Pancreas (tissue), 10 donors: ENCODE measurements at places on chromosomes 2 and 18. TPM values are rescaled to one million over a fixed set of nuclear protein-coding genes. Genes with fewer than 3 reads are reported as not detected.

- no peak for DNase-seq
Observed at GRCh38 chr2:173657996-173658717, 303.5 kb downstream of the CDCA7 start.

DNA sequence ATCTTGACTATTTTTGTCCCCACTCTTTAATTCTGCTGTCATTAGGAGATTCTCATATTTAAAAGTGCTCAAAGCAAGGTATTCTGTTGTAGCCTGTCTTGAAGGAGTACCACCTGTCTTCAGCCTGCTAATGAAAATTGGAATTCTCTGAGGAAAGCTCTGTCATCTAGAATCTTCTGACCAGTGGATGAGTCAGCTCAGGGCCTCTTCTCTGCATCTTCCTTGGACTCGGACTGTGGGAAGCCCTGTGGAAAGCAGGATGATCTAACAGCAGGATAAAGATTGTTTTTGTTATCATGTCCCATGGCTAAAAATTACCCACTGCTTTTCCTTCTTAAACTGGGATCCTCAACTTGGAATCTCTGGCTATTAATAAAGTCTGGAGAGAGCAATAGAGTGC is 18.7 kb upstream of the TMEM200C start:
- DNase-seq, result no peak

DNA sequence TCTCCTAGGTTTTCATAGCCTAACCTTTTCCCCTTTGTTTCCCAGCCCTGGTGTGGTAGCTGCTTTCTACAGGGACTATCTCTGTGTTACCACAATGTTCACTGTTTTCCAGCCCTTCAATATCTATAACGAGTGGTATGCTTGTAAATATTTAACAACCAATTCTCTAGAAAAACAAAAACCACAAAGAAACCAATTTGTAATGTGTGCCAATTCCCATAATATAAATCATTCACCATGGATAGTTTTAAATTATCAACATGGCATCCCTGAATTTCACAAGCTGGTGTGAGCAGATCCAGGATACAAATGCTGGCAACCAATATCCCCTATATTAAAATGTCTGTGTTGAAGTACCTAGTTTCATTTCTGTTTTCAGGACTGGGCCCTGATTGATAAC is 207.5 kb upstream of the FBXO11 start:
- no peak for DNase-seq

DNA sequence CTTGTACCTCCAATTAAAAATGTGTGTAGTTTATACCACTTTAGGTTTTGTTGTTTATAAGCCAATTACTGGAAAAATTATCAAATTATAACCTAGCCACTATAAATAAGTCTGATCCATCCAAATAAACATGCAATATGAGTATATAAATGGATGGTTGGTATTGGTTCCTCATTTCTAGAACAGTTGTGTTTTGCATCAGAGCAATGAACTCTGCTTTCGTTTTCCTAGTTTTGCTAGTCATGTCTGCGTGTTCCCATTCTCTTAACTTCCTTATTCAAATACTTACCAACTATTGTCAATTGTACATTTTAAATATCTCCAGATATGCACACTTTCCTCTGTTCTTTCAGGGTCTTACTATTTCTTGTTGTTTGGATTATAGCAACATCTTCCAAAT is 641.7 kb downstream of the NR4A2 start:
- no peak for DNase-seq

DNA sequence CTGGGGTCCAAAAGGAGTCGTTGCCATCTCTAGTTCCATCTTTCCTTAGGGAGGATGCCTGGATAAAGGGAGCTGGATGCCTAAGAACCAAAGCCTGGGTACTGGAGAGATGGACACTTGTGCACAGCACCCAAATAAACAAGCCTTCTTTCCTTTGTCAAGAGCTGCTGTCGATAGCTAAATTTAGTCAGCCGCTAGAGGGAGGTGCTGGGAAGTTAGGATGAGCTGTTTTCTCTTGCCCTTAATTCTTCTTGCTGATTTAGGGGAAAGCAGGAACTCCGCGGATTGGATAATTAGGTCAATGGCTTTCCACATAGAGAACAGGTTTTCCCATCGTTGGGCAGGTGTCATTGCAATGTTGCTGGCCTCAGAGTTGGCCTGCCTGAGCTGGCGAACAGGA is 30.9 kb upstream of the SERPINB12 start:
- DNase-seq, result no peak

- no peak for DNase-seq
Observed at GRCh38 chr2:226909126-226909525, 73.3 kb downstream of the RHBDD1 start.

GRCh38 chr2:155190342-155190741 is 491.8 kb downstream of the KCNJ3 start:
- no peak for DNase-seq

DNA sequence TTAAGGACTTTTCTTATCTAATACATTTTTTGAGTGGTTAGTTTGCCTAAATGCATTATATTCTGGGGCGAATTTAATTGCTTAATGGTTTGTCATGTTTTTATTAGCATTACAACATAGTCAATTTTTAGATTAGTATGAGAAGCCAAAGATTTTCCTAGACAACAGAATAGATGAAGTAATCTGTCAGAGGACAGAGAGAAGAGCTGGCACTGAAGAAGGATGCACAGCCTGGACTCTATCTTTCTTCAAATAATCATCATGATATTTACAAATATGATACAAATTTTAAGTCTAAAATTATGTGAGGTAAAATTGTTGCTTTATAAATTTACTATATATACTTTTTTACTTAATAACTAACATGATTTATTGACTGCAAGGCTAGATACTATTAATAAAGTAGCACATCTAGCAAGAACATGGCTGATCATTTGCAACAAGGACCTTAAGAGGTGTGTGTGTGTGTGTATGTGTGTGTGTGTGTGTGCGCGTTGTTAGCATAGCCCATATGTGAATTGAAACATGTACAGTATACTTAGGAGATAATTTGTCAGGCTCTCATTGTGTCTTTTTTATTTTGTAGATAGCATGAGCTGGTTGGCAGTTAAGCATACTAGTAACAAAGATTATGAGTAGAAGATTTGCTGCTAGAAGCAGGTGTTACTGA is 752.2 kb downstream of the DCDC2C start:
- no peak for DNase-seq

GRCh38 chr2:223316342-223316741 is 264.4 kb downstream of the KCNE4 start:
- no peak for DNase-seq

DNA sequence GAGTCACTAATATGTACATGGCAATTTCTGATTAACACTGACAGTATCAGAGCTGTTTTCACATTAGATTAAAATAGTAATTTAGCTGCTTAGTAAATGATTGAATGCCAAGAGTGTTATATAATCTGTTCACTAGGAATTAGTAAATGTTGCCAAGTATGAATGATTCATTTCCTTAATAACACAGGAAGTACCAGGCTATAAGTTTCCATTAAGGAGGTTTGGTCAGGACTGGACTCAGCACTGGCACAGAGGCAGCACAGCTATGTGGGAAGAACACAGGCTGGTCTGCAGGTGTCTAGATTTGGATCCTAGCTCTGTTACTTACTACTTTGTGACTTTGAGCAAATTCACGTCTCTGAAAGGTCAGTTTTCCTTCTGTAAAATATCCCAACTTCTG is 97.2 kb downstream of the TDRD15 start:
- peak; percentile 54 for DNase-seq

- no peak for DNase-seq
Observed at GRCh38 chr2:33284287-33284686, 192.2 kb upstream of the RASGRP3 start.

- no peak for DNase-seq
Observed at GRCh38 chr2:177882501-177882900, 190.1 kb downstream of the PDE11A start.

DNA sequence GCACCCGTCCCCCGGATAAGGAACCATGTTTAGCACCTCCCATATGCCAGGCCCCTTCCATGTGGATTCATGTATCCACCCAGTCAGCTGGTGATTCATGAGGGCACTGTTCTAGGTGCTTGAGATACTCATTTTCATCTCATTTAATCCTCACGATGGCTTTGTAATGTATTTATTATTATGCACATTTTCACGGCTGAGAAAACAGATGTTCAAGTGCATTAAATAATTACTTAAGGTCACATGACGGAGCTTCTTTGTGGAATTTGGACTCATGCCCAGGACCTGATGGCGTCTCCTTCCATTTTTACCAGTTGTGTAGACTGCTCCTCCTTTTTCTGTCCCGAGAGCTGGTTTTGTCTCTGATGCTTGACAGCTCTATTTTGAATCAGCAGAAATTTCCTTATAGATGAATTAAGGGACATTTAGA is 72.2 kb upstream of the RBM44 start:
- peak; percentile 53 for DNase-seq

- DNase-seq, result no peak
Observed at GRCh38 chr18:3218819-3219218, 949 bp downstream of the MYOM1 start.

DNA sequence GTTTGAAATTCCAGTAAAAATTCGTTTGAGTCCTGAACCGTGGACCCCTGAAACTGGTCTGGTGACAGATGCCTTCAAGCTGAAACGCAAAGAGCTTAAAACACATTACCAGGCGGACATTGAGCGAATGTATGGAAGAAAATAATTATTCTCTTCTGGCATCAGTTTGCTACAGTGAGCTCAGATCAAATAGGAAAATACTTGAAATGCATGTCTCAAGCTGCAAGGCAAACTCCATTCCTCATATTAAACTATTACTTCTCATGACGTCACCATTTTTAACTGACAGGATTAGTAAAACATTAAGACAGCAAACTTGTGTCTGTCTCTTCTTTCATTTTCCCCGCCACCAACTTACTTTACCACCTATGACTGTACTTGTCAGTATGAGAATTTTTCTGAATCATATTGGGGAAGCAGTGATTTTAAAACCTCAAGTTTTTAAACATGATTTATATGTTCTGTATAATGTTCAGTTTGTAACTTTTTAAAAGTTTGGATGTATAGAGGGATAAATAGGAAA is 80.7 kb downstream of the ACSL3 start:
- DNase-seq, result no peak

DNA sequence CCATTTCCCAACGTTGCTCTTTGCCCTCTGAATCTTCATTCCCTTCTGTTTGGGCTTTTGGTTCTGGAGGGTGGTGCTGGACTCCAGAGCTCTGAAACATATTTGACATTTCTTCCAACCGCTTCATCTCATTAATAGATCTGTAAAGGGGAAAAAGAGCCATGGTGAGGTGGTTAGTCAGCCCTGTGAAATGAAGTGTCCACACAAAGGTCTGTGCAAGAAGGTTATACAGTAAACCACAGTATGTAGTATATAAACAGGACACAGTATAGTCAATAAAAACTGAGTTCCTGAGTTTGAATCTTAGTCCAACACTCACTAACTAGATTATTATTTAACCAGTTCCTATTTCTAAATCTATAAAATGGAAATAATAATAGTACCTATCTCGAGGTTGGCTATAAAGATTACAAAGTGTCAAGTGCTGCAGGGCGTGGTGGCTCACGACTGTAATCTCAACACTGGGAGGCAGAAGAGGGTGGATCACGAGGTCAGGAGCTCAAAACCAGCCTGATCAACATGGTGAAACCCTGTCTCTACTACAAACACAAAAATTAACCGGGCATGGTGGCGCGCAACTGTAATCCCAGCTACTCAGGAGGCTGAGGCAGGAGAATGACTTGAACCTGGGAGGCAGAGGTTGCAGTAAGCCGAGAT is 13.1 kb downstream of the STARD7 start:
- no peak for DNase-seq

GRCh38 chr18:79366177-79367094 is 29.3 kb upstream of the NFATC1 start:
- no peak for DNase-seq

GRCh38 chr18:47557160-47557559 is 305.7 kb upstream of the SKOR2 start:
- no peak for DNase-seq

DNA sequence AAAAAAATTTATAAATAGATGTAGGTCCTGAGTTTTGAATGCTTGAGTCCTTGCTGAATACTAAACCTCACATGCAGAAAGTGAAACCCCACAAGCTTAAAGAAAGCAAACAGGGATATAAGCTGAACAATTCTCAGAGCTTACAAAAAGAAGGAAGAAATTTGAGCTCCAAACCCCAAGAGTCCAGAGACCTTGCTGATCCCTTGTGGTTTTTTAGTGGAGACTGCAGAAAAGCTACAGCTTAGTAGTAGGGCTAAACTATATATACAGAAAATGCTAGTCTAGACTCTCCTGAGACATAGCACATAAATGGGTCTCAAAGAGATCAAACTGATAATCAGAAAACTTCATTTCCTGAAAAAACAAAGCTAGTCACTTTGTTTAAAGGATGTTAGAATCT is 1548.1 kb upstream of the ZEB2 start:
- DNase-seq, result no peak

DNA sequence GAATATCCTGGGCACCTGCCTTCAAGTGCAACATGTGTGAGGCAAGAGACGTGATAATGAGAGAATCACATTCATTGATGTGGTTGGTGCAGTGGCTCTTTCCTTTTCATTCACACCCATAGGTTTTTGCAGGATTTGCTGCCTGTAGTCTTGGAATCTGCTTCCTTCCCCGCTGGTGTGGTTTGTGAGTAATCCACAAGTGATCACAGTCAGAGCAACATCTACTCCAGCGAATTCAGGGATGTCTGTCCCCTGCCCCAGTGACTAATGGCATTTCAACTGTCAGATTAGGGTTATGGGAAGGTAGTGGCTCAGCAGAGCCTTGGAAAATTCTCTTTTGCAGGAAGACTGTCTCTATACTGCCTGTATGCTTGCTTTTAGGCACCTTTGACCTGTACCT is 225.5 kb upstream of the RBMS1 start:
- DNase-seq, result no peak

DNA sequence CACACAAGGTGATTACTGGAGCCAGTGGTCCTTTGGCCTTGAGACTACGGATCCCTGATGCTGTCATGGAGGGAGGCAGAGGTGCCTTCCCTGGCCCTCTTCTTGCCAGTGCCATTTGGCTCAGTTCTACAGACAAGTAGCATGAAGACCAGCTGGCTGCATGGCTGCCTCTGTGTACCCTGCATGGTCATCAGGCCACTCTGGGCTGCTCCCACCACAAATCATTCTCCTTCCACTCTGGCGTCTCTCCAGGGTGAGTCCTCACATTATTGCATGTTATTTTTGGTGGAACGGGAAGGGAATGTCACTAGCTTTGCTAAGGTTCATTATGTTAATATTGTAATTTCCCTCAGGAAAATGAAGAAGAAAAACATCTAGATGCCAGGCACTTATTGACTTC is 229.8 kb downstream of the VAPA start:
- DNase-seq, result no peak

- no peak for DNase-seq
Observed at GRCh38 chr2:157262248-157262647, 4.7 kb downstream of the GALNT5 start.

GRCh38 chr2:57906152-57906732 is 140.4 kb upstream of the VRK2 start:
- no peak for DNase-seq

- no peak for DNase-seq
Observed at GRCh38 chr2:197152451-197153228, 157.9 kb downstream of the ANKRD44 start.

Gene LRRC30
- not detected for total RNA-seq

Gene RHBDD1
- 19.1 TPM for total RNA-seq

Gene C2orf74
- total RNA-seq, result 9.5 TPM

Gene CXXC1
- total RNA-seq, result 56.2 TPM

Gene FBXO11
- 27.3 TPM for total RNA-seq

Gene BCS1L
- total RNA-seq, result 24.4 TPM

Gene TWIST2
- 0.31 TPM for total RNA-seq

Gene CHAC2
- total RNA-seq, result 1.00 TPM

Gene FANCL
- 9.0 TPM for total RNA-seq

Gene PCARE
- not detected for total RNA-seq

Gene ACAA2
- 28.8 TPM for total RNA-seq

Gene CDK15
- 0.31 TPM for total RNA-seq

Gene SERPINB12
- not detected for total RNA-seq

Gene SULT1C4
- total RNA-seq, result 0.64 TPM

Gene CYB5A
- total RNA-seq, result 176 TPM

Gene ACVR1C
- total RNA-seq, result 1.2 TPM
